ENCODE measurements at places on chromosomes 2 and 18. TPM values are rescaled to one million over a fixed set of nuclear protein-coding genes. Genes with fewer than 3 reads are reported as not detected.

The BARD1 gene
- polyA plus RNA-seq: 4.6 TPM

The RSAD2 gene
- polyA plus RNA-seq: 2.8 TPM

The ATF2 gene
- polyA plus RNA-seq: 20.4 TPM

The NLRC4 gene
- 0.67 TPM for polyA plus RNA-seq

The HRH4 gene
- polyA plus RNA-seq: 0.05 TPM

The KLHL41 gene
- 4.8 TPM for polyA plus RNA-seq

The PKDCC gene
- 247 TPM for polyA plus RNA-seq
